ENCODE measurements at places on chromosomes 7 and 10.

- DNase-seq = no peak
Measured at GRCh38 chr7:74021546-74022320, 6.2 kb upstream of the ELN start.

DNA sequence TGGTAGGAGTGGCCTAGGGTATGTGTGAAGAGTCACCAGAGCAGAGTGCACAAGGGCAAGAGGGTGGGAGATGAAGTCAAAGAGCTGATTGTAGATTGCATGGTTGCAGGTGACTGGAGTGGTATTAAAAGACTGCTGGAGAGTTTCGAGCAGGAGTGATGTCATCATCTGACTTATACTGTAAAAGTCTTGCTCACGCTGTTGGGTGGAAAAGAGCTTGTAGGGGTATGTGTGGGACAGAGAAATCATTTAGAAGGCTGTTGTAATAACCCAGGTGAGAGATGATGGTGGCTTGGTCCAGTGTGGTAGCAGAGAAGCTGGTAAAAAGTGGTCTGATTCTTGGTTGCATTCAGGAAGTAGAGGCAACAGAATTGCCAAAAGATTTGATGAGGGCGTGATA, 184.1 kb downstream of the ABCA13 start:
- DNase-seq = no peak

DNA sequence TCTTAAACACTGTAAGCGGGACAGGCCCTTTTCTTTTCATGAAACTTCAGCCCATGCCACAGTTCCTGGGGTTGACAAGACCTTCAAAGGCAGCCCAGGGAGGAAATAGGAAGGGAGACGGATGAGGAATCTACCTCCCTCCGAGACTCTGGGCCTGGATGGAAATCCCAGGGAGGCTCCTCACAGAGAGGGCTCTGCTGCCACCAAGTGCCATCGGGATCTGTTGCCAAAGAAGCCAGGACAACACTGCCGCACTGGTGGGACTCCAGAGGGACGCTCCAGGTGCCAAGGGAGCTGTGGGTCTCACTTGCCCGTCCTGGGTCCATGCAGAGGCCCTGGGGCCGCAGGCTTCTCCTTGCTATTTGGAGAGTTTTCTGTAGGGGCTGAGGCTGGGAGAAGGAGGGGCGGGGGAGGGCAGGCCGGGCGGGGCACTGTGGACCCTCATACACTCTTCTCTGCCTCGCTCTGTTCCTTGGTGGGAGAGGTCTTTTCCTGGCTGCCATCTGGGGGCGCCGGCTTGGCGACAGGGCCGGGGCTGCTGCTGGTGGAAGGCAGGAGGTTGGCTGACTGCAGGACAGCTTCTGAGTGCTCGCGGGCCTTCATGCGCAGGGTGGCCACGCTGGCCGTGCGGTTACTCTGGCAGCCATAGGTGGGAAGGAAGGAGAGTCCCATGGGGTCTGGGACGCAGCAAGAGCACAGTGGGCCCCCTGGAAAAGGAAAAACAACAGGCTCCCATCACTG, 30.0 kb downstream of the DRGX start:
- no peak for DNase-seq

- no peak for DNase-seq
Measured at GRCh38 chr10:14309593-14309992, 21.1 kb downstream of the FRMD4A start.
